NCI-H1436 treated with DMSO at 0.1 percent for 48 hours (cell line): ENCODE measurements at places on chromosomes 7 and 10.

DNA sequence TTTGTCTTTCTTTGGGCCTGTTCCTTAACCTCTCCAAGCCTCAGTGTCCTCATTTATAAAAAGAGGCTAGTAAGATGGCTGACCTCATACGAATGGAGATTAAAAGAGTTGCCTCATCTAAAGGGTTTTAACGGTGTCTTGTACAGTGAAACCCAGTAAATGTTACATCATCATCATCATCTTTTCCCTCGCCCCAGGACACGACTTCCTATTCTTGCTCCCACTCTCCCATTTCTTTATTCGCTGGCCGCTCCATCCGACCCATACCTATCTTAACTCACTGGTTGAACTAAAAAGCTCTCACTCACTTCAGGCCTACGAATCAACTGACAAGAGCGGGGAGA is 554 bp downstream of the FRA10AC1 start:
- DNase-seq, result no peak

GRCh38 chr10:11119843-11120242 is 102.2 kb downstream of the CELF2 start:
- no peak for DNase-seq

DNA sequence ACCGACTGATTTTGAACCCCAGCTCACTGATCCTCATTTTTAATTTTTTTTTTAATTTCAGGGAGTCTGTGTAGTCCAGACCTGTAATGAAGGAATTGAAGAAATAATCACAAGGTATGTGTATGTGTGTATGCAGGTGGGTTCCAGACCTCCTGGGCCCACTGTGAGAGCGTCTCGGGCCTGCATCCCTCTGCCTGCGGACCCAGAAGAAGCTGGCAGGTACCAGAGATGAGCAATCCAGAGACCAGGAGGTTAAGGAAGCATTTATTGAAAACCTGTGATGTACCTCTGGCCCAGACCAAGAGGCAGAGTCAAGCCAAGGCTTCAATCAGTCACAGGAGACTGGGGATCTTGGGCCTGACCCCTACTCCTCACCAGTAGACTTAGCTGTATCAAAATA is 10.8 kb downstream of the SYCE1 start:
- DNase-seq, result no peak

GRCh38 chr10:13439313-13440184 is 89.3 kb downstream of the BEND7 start:
- DNase-seq, result no peak

GRCh38 chr7:143417734-143418383 is 9.2 kb upstream of the EPHA1 start:
- DNase-seq, result no peak
